ENCODE measurements at places on chromosomes 11 and 22.

DNA sequence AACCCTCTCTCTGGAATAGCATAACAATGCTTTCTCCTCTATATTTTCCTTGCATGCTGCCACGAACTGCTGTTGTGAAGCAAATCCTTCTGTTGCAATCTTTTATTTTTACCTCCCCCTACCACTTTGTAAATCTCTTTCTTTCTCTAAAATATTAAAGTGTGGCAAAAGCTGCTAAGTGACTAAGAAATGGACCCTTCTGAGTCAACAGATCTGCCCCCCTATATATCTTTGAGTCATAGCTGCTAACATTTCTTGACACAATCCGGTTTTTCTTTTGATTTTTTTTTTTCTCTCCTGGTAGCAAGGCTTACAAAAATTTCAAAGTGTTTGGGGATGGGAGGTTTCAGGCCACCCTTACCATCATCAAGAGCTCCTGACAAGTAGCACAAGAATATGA lies 39.0 kb upstream of the KIRREL3 start:
- DNase-seq: no peak

DNA sequence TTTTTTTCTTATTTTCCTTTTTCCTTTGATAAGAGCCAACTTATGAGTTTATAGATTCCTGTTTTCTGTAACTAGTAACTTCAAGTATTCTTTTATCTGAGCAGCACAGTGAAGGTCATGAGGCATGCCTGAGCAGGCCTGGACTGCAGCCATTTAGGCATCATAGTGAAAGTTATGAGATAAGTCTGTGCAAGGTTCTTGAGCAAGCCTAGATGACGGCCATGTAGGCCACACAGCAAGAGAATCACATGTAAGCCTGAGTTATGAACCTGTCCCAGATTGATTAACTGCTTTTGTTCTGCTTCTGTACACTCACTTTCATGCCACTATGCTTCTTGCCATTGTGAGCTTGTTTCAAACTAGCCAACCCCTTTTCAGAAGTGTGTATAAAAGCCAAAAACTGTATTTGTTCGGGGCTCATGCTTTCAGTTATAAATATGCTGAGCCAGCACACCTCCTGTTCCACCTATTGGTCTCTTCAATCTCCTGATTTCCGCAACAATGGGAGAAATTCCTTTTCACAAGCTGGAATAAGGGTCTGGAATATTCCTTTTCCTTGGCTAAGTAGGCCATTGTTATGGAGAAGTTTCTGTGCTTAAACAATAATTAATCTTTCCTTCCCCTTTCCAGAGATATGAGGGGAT lies 745.7 kb downstream of the FAM181B start:
- DNase-seq: no peak

GRCh38 chr22:47352920-47353700 lies 590.7 kb downstream of the TBC1D22A start:
- no peak for DNase-seq

DNA sequence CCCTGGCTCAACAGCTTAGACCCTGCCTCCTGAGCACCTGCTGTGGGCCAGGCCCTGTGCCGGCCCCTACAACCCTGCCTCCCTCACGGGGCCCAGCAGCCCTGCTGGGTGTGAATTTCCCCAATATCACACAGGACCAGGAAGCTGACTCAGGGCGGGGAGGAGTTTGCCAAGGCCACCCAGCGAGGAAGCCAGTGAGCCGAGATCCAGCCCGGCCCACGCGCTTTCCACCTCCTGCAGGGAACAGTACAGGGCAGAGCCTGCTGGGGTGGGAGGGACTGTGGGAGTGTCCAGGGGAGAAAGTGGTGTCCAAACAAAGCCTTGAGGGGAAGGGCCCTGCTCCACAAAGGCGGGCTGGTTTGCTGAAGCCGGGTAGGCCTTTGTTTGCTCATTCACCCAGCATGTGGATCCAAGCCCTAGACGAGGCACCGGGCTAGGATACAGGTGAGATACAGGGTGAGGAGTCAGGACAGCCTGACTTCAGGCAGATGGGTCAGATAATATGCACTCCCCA lies 26.8 kb downstream of the RPL3 start:
- no peak for DNase-seq

DNA sequence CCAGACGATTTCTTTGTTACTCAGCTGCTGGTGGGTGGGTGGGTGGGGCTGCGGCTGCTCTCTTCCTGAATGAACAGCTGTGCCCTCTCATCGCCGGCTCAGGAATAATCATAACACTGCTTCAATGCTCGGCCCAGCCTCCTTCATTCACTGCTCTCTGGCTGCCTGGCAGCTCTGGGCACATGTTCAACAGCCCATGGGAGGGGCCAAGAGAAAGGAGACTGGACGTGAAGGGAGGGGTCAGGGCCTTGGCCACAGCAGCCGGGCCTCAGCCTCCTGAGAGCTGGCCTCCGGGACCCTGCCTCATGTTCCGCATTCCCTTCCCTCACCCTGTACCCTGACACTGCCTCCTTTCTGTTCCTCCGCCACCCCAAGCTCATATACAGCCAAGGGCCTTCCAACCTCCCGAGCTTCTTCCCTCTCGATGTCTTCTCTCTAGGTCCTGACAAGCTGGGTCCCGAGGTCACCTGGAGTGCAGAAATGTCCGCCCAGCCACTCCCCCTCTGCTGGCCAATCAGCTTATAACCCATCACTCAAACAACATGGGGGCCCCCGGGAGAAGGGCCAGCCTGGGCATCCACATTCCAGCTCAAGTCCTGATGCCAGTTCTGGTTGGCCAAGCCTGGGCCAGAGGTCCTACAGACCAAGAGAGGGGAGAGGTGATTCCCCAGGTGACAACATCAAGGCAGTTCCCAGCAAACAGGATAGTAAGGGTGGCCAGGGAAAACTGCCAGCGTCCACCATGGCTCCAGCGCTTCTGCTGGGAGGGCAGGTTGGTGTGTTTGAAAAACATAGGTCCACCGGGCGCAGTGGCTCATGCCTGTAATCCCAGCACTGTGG lies 3.2 kb upstream of the CSDC2 start:
- DNase-seq: peak; percentile 21

DNA sequence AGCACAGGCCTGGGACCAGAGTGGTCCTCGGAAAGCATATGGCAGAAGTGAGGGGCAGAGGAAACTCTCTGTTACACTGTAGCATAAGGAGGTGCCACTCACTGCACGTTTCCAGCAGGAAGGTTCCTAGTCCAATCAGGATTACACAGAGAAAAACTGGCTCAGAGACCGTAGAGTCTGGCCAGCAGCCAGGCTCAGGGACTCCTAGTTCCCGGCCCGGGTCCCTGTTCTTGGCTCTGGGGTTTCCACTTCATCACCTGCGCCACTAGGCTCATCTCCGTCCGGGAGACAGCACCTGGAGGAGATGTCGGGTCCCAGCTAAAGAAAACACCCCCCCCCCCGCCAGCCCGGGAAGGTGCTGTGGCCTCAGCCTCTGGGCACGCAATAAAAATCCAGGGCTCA lies 1.1 kb downstream of the TTLL12 start:
- no peak for DNase-seq

- DNase-seq: no peak
Measured at GRCh38 chr11:30653606-30654005, 67.5 kb upstream of the MPPED2 start.

GRCh38 chr11:47564933-47565339 lies 463 bp upstream of the PTPMT1 start:
- no peak for DNase-seq

DNA sequence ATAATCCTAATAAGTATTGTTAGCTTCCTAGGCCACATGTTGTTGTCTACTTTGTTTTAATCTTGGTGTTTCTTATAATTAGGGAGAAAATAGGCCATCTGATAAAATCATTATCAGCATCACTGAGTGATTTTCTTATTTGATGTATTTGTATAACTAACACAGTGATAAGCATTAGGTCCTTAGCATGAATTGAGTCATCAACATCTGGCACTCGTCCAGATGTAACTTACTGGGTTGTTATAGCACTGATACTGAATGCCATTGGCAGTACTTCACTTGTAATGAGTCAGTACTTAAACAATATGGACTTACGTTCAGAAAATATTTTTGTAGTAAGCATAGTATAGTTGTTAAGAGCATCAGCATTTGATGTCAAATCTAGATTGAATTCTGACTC lies 16.2 kb downstream of the API5 start:
- no peak for DNase-seq

DNA sequence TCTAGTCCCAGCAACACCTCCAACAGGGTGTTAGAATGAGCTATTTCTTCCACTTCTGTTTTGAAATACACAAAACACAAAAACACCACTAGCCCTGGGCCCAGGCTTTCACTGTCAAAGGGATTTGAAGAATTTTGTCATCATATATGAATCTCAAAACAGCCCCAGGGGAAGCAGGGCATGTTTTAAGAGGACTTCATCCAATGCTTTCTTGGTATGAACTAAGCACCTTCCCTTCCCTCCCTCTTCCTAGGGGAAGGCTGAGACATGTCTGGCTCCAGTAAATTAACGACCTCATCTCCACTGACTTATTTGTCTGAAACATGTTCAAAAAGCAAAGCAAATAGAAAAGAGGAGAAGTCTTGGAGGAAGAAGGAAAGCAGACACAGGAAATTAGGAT lies 75.7 kb upstream of the INCENP start:
- no peak for DNase-seq

DNA sequence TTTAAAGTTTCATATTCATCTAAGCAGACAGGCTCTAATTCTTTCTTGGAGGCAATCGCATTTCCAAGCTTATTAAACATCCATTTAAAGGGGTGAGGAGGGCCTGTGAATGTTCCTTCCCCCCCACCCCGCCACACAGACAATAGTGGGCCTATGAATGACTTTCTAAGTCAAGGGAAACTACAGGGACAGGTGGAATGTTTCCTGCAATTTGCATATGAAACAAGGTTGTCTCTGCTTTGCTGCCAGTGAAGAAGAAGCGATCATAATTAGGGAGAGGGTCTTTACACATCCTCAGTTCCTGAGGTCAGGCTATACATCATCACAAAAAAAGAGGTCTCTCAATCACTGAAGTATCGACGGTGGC lies 127.9 kb upstream of the OPCML start:
- DNase-seq: no peak

DNA sequence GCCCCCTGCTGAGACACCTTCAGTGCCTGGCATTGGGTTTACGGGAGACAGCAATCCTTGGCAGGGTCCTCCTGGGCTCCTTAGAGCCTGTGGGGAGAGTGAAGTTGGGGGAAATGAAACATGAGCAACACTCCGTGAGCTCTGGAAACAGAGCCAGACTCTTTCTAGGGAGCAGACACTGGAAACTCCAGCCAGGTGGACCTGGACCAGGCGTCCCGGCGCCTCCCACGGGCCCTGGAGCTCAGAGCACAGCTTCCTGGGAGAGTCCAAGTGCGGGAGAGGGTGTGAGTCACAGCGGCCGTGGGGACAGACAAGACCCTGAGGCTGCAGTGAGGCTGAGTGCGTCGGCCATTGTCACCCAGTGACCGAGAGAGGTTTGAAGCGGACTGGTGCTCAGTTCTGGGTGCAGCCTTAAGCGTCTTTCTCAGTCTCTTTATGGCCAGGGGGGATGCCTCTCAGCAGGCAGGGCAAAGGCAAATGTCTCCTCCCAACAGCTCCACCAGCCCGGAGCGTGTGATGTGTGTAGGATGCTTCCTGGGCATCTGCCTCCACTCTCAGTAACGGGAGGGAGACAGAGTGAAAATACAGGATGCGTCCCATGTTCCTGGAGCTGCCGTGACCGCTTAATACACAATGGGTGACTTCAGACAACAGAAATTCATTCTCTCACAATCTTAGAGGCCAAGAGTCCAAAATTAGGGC lies 399.2 kb downstream of the SHANK2 start:
- DNase-seq: no peak

DNA sequence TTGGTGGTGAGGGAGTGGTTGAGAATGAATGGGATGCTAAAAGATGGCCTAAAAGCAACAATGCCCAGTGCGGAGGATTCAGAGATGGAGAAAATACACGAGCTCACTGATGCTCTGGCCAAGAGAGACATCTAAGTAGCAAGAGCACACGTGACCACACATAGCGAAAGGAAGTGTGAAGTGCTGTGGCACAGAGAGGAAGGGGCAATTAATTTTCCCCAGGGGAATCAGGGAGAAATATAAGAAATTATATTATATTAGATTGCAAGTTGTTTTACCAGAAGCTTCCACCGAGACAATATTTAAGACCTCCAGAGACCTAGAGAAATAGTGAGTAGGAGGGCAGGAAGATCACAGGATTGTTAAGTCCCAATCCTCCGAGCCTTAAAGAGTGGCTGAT lies 80.6 kb downstream of the RCN1 start:
- DNase-seq: no peak

DNA sequence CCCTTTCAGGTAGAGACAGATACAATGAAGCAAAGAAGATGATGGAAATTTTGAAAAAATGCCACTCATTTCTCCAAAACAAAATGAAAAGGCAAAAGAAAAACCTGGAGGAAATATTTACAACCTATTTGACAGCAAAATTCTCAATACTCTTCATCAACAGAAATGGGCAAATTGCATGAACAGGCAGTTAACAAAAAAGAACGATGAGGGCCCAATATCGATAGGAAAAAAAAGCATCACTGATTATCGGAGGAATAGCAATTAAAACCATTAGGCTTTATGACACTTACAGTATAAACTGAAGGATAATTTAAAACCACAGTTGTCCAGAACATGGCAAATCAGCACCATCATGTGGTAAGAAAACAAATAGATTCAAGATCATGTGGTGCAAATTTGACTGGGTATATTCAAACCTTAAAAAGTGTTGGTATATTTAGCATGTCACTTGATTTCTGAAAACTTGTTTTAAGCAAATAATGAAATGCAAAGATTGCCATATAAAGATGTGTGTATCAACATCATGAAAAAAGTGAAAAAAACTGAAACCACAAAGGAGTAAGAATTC lies 222.9 kb downstream of the BRD1 start:
- no peak for DNase-seq

DNA sequence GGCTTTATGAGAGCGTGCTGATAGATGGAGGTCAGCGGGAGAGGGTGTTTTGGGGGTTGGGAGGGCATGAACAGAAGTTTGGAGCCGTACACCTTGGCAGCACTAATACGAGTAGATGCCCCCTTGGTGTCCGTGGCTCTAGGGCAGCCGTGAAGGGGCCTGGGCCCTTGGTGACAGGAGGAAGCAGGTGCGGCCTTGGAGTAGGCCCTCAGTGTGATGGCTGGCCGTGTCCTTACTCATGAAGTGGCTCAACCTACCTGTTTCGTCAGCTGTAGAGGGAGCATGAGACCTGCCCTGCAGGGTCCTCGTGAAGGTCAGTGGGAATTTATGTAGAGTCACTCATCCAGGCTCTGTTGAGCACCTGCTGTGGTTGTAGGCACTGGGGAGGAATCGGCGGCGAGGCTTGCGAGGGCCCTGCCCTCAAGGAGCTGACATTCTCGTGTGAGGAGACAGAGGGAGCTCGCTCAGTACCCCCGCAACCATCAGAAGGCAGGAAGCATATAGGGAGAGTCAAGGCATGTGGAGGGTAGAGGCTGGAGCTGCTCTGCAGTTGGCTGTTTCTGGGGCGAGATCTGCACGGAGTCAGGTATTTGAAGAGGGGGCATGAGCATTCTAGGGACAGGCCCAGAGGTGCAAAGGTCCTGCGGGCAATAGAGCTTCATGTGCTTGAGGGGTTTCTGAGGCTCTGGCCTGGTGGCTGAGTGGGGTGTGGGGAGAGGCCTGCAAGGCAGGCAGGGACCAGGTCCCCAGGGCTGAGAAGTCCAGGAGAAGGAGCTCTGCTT lies 39.6 kb downstream of the TBC1D22A start:
- no peak for DNase-seq

GRCh38 chr11:69655479-69656428 lies 14.8 kb downstream of the CCND1 start:
- DNase-seq: no peak

- DNase-seq: no peak
Measured at GRCh38 chr11:93020248-93021046, 51.0 kb downstream of the MTNR1B start.
